ENCODE measurements at places on chromosomes 6 and 20. TPM values are rescaled to one million over a fixed set of nuclear protein-coding genes. Genes with fewer than 3 reads are reported as not detected.

GRCh38 chr6:119207971-119208725, 129.7 kb upstream of the FAM184A start:
- DNase-seq = no peak

DNA sequence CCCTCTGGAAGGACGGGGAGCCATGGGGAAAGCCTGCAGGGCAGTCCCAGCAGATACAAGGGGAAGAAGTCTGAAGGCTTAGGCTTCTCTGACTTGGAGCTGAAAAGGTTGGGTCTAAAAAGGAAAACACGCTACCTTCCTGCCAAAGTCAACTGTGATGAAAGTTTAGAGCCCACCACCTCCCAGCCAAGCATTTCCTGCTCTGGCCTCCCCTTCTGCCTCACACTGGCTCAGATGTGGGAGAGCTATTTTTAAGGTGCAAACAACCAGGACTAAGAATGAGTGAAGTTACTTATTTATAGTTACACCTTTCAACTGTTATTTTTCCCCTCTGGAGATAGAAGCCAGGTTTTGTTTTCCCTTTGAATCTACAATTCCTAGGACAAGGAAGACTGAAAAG, 21.2 kb downstream of the NEDD9 start:
- no peak for DNase-seq

ANKRD66 gene
- total RNA-seq = not detected

AVP gene
- not detected for total RNA-seq

GRCh38 chr6:7561153-7561964, 19.9 kb downstream of the DSP start:
- no peak for DNase-seq

DNA sequence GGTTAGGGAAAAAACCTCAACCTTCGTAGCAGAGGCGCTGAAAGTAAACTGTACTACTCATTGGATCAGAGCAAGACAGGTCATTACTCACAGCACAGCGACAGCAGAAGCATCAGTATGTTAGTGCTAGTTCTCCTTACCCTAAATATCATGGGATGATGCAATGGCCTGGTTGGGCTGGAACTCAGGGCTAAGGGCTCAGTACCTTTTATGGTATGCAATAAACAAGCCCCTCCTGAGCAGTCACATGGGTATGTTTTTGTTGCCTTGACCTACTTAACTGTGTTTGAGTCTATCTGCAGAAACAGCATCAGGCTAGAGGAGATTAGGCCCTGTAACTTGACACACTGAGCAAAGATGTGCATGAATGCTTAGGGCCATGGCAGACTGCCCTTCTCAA, 369.4 kb upstream of the IMPG1 start:
- no peak for DNase-seq

C20orf204 gene
- 0.97 TPM for total RNA-seq

IP6K3 gene
- total RNA-seq = 9.0 TPM

- no peak for DNase-seq
These were observed 123.5 kb downstream of the TCP11 start for GRCh38 chr6:35017411-35018181.

GRCh38 chr20:38825901-38826625, 20.6 kb downstream of the PPP1R16B start:
- DNase-seq = no peak

- no peak for DNase-seq
These were observed 13.1 kb downstream of the ZNF217 start for GRCh38 chr20:53580376-53581111.

DNA sequence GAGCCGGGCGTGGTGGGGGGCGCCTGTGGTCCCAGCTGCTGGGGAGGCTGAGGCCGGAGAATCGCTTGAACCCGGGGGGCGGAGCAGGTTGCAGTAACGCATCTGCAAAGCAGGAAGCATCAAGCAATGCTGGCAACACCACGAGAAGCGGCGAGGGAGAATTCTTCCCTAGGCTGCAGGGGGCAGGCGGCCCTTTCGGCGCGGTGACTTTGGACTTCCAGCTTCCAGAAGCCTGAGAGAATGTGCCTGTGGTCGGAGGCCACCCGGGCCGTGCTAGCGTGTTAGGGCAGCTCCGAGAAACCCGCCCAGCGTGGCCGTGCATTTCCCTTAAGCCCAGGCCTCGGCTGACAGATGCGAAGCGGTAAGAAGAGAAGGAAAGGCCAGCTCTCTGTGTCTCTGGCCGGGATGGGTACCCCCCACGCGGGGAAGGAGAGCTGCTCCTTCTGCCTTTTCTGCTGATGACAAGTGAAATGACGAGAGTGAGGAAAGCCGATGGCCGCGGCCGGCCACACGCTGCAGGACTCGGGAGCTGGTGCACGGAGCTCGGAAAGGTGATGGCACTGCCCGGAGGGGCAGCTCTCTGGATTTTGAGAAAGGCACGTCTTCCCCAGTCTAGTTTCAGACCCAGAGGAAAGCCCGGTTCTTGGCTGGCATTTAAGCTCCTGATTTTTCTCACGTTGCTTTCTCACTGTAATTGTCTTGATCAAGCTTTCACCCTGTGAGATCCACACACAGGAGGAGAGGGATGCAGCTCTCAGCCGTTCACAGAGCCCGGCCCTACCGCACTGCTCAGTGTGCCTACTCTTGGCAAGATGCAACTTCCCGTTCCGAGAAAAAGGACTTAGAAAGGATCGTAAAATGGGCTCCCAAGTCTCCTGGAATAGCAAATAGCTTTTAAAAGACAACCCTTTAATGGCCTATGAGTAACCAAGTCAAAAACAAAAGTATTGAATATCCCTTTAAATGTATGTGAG, 68.3 kb upstream of the EXOC2 start:
- DNase-seq = no peak

GRCh38 chr6:159970659-159971063, 1.8 kb downstream of the IGF2R start:
- no peak for DNase-seq

CLPSL1 gene
- not detected for total RNA-seq

- no peak for DNase-seq
These were observed 174.5 kb downstream of the SOX4 start for GRCh38 chr6:21767891-21768648.

TRMT6 gene
- total RNA-seq = 9.7 TPM

HTR1B gene
- 0.57 TPM for total RNA-seq
